ENCODE measurements at places on chromosomes 16 and 17. TPM values are rescaled to one million over a fixed set of nuclear protein-coding genes. Genes with fewer than 3 reads are reported as not detected.

The NLRC3 gene
- 0.17 TPM for total RNA-seq

The DCUN1D3 gene
- total RNA-seq, result 42.8 TPM

The CCL2 gene
- total RNA-seq, result 42.9 TPM

The CCL14 gene
- total RNA-seq, result not detected

The TNRC6A gene
- total RNA-seq, result 49.4 TPM

DNA sequence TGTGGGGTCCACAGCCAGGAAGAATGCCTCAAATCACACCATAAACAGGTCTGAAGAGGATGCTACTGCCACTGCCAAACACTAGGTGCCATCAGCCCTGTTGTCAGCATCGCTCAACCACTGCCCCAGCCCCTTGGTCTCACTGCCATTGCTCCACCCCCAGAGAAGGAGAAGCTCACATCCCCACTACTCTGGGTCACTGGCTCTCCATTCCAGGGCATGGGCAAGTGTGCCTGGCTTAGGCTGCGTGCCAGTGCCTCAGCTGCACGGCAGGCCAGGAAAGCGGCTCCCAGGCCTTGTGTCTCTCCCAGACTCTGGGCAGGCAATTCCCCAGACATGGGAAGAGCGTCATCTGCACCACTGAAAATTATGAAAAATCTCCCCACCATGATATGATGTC is 1.2 kb upstream of the IGSF6 start:
- no peak for DNase-seq

- no peak for DNase-seq
Observed at GRCh38 chr16:80846680-80847079, 42.3 kb upstream of the CDYL2 start.

GRCh38 chr16:31088459-31089183 is at the start of gene PRSS53:
TSS of gene PRSS53 (minus strand) at chr16:31088943. CDS start at chr16:31088809, 134 bp downstream.
- DNase-seq, result no peak

- DNase-seq, result no peak
Observed at GRCh38 chr16:68732741-68733399, 4.2 kb upstream of the CDH1 start.

DNA sequence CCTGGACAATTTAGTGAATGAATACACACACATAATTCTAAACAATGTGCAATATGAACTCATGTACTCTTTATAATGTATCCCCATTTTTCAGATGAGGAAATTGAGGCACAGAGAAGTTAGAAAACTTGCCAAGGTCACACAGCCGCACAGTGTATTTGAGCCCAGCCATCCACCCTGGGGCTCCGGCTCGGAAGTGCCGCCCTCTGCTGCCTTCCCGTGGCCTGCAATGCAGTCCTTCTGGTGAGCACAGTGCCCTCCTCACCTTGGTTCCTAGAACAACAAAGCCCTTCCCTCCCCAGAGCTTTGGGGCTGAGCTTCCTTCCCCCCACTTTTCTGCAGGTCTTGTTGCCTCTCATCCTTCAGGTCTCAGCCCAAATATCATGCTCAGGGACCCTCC is 63.7 kb downstream of the C16orf78 start:
- DNase-seq, result no peak

GRCh38 chr17:8406174-8406573 is 8.5 kb upstream of the RNF222 start:
- no peak for DNase-seq

GRCh38 chr17:44749076-44749979 is 9.5 kb upstream of the ADAM11 start:
- no peak for DNase-seq

DNA sequence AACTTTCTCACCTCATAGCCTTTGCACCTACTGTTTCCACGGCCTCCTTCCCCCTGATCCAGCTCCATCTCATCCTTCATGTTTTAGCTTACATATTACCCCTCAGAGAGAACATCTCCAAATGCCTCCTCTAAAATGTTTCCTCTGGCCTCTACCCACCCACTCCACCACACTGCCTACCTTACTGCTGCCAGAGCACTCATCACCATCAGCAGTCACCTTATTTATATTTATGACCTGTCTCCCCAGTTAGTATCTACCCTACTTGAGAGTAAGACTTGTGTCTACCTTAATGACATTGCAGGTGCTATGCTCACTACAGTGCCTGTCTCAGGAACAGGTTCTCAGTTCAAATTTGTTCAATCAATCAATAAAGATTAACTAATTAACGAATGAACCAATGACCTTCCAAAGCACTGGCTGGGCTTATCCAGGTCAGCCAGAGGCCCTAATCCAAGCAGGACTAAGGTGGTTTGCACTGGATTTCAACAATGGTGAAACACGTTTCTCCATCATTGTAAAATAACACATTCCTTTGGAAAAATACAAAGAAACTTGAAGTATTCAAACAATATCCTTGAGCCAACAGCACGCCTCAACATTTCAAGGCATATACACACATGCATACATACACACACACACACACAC is 41.1 kb downstream of the AMFR start:
- no peak for DNase-seq

GRCh38 chr16:1494711-1495110 is 1.6 kb downstream of the TELO2 start:
- no peak for DNase-seq

DNA sequence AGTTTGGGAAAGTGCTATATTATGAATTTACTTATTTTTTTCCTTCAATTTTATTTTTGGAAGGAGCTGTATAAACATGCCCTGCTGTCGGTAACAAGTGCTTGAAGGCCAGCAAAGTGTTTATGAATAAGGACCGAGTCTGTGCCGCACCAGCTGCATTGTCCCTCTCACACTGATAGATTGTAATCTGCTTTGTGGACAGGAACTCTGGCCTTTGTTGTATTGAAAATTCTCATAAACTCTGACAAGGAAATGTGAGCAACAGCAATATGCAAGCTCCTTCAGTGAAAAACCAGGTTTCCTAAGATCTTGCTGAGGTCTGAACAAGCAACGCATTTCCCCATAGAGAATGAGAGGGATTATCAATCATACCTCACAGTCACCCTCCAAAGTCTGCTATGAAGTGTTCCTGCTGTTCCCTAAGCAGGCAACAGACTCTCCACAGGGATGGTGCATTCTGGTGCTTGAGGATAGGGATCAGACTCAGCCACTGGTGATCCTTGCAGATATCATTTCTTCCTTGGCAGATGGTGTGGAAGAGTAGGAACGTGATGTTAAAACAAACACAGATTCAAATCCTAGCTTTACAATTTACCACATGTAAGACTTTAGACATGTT is 109.6 kb downstream of the KCNJ2 start:
- peak; percentile 86 for DNase-seq

GRCh38 chr17:39979016-39979670 is 1.5 kb upstream of the PSMD3 start:
- peak; percentile 97 for DNase-seq

- no peak for DNase-seq
Observed at GRCh38 chr17:15309793-15310192, 31.6 kb downstream of the TEKT3 start.

DNA sequence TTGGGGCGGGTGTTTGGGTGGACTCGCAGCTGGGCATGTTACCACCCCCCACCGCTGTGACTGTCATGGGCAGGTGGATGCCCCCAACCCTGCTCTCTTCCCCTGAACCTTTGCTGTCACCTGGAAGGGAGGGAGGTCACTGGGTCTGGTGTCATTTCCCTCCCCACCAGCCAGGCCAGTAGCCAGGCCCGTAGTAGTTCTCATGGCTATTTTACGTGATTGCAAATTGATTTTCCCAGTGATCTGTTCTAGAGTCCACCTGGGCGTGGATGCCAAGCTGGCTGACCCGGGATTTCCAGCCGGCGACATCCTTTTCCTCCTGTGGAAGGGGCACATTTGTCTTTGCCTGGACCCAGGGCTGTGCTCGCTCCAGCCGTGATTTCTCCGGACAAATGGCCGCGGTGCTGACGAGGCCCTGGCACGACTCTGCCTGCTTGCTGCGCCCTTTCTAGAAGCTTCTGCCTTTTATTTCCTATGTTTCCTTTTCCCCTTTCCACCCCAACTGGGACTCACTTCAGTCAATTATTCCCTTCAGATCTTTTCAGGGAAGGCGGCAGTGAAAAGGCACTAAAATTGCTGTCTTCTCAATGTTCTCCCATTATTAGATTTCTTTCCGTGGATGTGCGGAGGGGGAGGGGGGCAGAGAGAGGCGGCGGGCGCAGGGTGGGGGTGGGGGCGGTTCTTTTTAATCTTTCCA is 226.9 kb upstream of the CIBAR2 start:
- no peak for DNase-seq

DNA sequence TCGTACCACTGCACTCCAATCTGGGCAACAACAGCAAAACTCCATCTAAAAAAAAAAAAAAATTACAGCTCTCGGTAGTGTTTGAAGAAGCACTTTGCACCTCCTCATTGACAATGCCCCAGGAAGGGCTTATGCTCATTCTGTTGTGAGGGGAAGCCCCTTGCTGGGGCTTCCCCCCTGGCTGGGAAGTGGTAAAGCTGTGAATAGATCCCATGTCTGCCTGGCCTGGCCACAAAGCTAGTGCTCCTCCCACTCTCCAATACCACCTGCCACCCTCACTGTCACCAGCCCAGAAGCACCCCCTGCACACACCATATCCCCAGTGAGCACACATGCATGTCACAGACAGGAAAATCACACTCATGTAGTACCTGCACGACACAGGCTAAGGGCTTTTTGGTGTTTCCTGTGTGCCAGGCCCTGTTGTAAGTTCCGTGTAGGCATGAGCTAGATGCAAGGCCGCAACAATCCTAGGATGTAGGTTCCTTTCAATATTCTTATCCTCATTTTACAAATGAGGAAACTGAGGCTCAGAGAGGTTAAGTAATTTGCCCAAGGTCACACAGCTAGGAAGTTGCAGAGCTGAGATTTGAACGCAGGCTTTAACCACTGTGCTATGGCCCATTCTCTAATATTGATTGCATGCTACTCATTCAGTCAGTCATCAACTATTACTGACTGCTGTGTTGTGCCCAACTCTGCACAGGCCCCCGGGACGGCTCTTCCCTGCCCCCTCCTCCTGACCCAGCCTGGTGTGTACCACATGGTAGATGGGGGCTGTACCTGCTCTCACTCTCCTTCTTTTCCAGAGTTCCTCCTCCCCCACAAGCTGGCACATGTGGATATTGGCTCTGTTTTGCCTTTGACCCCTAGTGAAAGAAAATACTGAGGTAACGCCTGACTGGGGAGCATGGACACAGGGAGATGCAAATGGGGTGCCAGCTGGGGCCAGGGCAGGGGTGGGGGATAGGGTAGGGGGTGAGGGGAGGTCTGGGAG is 11.9 kb upstream of the COL1A1 start:
- DNase-seq, result no peak

DNA sequence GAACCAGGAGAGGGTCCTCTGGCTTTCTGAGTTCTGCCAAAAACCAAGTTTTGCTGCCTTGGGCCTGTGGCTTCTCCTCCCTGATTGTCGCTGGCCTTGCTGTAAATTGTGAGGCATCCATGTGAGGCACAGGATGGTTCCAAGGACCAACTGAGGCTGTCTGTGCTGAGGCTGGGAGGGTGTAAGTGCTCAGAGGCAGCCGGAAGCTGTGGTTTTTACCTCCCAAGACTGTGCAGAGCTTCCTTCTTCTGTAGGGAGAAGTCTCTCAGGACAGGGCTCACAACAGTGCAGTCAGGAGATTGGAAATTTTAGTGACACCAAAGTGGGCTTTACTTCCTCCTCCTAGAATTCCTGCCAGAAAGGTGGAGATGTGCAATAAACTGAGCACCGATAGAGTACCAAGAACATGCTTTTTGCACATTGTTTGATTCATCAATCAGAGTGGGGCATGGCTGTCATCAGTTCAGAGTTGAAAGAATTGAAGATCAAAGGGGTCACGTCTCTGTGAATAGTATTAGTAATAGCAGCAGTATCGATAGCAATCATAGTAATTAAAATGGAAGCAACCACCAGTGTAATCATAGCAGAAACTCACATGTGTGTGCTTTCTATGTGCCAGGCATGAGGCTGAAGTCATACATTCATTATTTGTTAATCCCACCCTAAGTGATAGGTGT is 467.1 kb downstream of the WWOX start:
- no peak for DNase-seq

- DNase-seq, result peak; percentile 61
Observed at GRCh38 chr17:8126491-8127066, 2.7 kb upstream of the HES7 start.

DNA sequence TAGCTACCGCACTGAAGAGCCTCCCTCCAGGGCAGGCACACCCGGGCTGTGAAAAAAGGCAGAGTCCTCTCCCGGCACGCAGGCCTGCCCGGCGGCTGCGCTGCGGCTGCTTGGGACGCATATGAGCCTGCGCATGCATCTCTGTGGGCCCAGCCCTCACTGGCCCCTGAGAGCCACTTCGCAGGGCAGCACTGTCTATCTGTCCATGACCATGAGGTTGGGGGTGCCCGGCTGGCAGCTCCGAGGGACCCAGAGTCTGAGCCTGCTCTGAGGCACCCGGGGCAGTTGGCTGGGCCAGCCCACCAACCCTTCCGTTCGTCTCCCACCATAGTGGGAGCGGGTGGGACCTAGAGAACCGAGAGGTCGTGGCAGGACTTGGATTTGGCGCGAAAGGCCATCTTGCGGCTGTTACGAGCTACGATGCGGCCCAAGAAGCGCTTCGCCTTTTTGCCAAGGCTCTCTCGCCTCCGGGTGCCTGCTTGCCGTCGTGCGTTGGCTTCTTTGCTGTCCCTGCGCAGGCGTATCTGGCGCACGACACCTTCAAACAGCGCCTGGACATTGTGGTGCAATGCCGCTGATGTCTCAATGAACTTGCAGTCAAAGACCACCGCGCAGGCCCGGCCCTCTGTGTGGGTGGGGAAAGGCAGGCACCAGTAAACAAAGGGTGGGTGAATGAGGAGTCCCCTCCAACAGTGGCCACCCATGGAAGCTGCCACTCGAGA is 3.2 kb upstream of the CDH16 start:
- DNase-seq, result no peak

DNA sequence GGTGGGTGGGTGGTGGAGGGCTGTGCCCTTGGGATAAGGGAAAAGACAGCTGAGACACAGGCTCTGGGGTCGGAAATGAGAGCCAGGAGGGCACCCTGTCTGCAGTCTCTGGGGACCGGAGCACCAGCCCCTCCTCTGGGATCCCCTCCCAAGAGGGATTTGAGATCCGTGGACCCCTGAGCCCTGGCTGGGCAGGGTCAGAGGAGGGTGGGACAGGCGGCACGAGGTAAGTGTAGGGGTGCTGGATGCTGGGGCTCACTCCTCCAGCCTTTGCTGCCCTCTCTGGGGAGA is 425 bp downstream of the SGSH start:
- no peak for DNase-seq

DNA sequence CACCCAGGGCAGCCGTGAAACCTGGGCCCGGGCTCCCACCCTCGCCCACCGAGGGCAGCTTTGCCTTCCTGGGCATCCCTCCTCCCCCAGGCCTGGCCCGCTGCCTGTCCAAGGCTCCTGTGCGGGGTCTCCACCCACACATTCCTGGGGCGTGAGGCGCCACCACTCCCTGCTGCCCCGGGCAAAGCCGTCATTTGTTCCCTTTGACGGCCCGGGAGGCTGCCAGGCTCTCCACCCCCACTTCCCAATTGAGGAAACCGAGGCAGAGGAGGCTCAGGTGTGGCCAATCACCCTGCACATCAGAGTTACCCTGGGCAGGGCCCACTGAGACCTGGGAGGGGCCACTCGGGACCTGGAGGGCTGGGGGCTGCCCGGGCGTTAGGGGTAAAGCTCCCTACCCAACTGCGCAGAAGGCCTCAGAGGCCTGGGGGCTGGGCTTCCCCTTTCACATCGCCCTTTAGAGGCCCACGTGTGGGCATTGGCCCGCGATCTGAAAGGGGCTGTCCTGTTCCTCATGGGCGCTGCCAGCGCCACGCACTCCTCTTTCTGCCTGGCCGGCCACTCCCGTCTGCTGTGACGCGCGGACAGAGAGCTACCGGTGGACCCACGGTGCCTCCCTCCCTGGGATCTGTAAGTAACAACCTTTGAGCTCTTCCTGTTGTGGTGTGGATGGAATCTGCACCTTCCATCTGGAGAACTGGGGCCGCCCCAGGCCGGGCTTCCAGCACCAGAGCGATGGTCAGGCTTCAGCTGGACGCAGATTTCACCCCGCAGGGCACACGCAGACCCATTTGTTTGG is at the start of gene MSLN:
TSS of gene MSLN (plus strand) at position 190 of the 799 bp plus-strand sequence. CDS start 1,947 bp downstream, outside the sequence.
- peak; percentile 48 for DNase-seq

Data from fibroblast of lung (primary cell).